IPS DF 6.9 (cell line): ENCODE measurements at places on chromosomes 2 and 18.
A peak's percentile ranks its signal among the peaks of the same experiment; 100 is the strongest.

DNA sequence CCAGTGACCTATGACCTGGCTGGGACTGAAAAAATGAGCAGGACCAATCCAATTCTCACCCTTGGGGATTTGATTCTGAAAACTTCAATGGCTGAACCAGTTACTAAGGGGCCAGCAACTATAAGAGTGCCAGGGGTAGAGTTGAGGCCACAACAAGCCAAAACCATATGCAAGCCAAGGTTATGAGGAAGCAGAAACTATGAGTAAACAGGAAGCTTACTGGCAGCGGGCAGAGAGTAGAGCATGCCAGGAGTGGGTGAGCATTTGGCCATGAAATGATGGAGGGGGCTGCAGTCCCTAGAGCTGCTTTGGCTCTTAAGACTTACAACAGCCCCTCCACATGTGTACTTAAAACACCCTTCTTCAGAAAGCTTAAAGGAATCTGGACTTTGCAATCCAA is 82.4 kb downstream of the RBMS1 start:
- DNase-seq = no peak

- no peak for DNase-seq
Observed at GRCh38 chr2:163553601-163554000, 182.2 kb downstream of the FIGN start.

DNA sequence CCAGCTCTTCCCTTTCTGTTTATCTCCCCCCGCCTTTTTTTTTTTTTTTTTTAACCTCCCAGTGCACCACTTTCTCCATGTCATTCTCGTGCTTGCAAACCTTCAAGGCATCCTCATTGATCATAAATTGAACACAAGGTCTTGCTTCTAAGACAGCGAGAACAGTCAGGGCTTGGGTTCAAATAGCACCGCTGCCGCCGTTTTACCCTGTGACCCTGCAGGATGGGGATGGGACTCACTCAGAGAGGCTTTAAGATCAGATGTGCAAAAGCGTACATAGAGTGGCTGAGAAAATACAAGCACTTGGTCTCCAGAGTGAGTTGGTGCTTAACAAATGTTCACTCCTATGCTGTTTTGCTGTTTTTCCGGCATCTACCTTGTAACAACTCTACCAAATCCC is 93.6 kb downstream of the TCF7L1 start:
- DNase-seq = no peak

DNA sequence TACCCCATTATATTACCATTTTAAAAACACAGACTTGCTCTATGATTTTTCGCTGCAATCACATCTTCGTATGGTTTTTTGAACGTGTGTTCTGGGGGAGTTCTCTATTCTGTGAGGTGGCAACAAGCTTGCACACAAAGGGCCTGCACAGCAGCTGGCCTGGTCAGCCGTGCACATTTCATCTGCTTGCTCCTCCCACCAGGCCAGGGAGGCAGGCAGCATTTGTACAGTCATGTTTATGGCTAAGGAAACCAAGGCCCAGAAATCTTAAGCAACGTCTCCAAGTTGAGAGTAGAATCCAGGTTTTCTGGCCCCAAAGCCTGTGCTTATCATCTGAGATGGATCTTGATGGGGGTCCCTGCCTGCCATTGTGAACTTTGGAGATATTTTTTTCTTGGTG is 106.4 kb upstream of the SMIM21 start:
- no peak for DNase-seq

GRCh38 chr2:27701676-27702075 is 38.0 kb downstream of the SLC4A1AP start:
- DNase-seq = no peak

GRCh38 chr2:60890393-60890707 is 9.0 kb downstream of the REL start:
- DNase-seq = no peak

DNA sequence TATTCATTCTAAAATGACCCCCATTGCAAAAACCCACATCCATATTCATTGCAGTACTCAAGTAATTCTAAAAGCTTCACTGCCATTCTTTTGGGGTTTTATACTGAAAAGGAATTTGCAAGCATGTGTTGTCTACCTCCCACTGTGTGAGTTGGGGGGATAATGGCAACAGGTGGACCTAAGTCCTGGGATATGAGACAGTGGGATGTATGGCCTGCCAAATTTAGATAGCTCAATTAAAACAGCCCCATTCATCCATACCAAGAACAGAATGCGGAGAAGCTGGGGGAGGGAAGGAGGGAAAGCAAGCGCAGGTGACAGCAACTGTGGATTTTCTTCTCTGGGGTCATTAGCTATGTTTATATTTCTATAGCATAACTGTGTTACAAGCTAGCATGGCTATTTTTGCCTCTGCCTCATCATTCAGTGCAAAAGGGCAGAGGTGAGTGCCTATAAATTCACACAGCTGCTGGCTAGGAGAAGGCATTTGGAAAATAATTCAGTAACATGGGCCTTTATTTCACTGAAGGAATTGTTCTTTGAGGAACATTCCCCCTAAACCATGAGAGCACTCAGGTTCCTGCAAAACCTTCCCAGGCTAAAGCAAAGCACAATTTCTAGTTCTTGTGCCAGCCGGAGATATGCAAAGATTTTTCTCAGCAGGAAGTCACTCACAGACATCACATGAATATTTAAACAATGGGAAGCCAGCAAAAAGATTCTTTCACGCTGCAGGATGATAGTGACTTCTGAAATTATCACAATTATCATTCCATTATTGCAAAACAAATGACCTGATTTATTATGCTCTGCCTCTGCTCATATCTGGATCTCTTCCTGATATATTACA is 393.9 kb upstream of the ACVR2A start:
- DNase-seq = no peak

DNA sequence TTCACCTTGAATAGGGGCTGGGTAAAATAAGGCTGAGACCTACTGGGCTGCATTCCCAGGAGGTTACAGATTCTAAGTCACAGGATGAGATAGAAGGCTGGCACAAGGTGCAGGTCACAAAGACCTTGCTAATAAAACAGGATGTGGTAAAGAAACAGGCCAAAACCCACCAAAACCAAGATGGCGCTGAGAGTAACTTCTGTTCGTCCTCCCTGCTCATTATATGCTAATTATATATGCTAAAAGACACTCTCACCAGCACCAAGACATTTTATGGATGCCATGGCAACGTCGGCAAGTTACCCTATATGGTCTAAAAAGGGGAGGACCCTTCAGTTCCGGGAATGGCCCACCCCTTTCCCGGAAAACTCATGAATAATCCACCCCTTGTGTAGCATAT is 711.5 kb upstream of the KLHL29 start:
- DNase-seq = no peak

- no peak for DNase-seq
Observed at GRCh38 chr2:126849991-126850535, 48.6 kb upstream of the TEX51 start.

GRCh38 chr2:230957756-230958391 is 32.8 kb upstream of the GPR55 start:
- no peak for DNase-seq

DNA sequence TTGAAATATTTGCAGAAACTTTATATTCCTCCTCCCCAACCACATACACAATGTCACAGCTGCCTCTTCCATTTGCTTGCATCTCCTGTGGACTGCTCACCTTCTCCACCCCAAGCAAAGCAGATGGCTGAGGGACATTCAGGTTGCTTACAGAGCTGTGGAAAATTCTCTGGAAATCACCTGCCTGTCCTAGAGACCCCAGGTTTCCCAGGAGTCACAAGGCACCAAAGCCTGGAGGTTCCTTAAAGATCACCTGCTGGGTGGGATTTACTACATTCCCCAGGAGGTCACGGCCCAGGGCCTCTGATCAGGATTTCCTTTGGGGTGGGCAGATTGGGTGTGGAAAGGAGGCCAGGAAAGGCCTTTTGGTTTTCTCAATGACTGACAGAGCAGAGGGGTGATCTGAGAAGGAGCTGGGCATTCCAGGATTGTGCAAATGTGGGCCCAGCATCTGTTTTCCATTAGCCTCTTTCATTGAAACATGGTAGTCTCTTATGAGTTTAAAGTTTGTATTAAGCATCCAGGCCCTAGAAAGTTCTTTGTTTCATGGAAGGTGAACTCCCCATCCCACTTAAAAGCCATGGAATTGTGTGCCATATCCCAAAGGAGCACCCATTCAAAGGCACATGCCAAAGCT is 410.7 kb upstream of the TNP1 start:
- DNase-seq = no peak

DNA sequence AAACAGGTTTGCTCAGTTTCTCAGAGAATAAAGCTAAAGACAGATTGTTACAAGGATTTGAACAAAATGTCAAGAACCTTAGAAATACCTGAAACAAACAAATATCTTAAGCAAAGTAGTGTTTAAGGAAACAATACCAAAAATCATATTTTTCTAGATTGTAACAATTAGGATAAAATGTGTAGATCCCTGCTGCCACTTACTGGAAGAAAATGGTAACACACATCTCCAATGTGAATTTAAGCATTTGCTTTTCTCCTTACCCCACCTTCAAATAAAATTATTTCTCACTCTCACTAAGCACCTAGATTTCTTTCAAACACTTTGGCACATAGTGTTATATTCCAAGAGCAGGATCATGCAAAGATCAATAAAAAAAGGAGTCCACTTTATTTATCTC is 34.9 kb downstream of the SUCLG1 start:
- no peak for DNase-seq

- no peak for DNase-seq
Observed at GRCh38 chr2:10141736-10142639, 19.4 kb downstream of the RRM2 start.

- peak; percentile 74 for DNase-seq
Observed at GRCh38 chr18:46917803-46918600, 600 bp downstream of the KATNAL2 start.

- DNase-seq = no peak
Observed at GRCh38 chr2:195458936-195459335, 198.1 kb upstream of the SLC39A10 start.

DNA sequence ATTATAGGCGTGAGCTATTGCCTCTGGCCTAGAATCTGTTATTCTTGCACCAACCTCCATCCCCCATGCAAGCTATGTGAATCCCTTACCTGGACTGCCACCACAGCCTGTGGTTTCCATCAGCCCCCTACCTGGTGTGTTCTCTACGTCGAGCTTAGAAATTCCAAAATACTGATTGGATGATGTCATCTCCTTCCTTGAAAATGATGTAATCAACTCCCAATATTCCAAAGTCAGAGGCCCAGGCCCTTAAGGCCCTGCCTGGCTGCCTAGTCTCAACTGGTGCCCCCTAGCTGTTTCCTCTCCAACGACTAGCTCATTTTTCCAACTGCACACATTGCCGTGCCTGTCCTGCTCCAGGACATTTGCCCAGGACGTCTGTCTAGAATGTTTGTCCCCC is 41.3 kb upstream of the GBX2 start:
- peak; percentile 7 for DNase-seq

GRCh38 chr2:158990397-158991214 is 22.2 kb downstream of the TANC1 start:
- no peak for DNase-seq

DNA sequence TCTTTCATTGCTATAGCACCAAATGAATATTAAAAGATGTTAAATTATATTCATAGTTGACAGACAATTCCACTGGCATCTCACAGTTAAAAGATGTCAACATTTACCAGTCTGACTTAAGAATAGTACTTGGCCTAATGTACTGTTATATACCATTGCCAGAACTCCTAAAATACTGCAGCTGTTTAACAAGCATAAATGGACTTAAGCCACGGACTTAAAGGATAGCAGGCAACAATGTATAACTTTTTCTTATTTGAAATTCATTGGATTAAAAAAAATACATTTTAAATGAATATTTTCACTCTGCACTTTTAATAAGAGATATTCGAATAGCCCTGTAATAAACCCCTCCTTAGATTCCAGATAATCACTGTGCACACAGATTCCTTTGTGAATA is 3.8 kb downstream of the TCF4 start:
- no peak for DNase-seq

DNA sequence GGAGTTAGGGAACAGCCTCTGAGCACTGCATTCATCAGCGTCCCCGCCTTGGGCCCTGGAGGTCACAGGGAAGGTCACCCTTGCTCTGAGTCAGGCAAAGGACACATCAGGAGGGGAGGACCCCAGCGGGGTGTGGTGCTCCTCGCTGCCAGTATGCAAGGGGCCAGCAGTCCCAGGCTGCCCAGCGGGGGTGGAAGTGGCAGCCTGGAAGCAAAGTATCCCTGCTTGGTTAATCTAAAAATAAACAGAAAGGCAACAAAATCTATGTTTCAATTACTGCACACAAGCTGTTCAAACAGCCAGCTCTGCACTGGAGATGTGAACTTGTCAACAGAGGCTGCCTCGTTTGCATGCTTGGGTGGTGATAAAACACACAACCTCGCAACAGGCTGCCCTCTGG is 164.1 kb downstream of the KLHL29 start:
- DNase-seq = no peak

DNA sequence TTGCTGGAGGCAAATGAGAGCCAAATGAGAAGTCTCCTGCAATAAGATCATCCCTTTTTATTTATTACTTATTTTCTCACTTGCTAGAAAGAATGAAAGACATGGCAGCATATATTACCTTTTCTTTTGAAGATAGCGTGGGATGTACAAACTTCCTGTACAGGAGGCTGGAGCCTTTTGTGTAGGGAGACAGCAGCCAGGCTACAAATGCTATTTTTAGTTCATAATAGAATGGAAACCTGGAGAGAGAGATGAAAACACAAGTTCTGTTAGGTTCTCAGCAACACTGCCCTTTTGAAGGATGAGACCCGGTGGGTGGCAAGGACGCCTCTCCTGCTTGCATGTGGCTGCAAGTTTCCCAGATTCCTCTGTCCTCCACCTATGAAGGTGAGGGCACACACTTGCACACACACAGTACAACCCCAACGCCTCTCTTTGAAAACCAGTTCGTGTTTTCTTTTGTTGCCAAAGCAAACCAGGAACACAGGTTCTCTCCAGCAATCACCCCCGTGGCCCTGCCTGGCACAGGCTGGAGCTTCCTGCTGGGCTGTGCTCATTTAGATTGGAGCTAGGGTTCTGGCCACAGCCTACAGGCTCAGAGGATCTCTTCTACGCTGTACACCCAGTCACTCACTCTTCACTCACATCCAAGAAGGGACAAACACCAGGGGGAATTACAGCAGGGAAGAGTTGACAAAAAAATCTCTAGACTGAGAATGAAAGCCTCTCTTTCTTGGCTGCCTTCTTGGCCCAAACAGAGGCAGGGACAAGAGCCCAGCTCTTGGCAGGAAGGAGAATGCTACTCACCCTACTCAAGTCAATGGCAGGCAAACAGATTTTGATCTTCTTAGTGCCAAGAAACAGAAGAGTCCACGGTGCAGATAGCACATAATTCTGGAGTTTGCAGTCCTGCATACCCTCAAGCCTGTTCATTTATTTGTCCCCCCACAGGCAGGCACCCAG is 55.6 kb downstream of the MRPL35 start:
- DNase-seq = no peak

DNA sequence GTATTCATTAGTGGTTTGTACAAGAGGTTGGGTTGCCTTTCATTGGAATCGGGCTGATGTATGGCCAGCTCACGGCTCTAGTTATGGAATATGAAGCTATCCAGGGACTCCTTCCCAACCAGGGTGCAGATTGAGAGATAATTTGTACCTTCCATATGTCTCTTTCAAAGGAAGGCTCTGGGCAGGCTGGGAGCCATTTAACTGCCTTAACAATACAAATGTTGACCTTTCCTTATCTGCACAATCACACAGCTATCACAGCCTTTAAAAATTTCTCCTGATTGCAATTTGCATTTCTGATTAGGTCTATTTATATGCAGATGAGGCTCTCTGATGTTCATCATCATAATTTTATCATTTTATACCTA is 58.7 kb downstream of the MYO3B start:
- DNase-seq = no peak
